SJSA1 (cell line): ENCODE measurements at places on chromosomes 5 and 9.

GRCh38 chr5:87394411-87395165, 18.1 kb downstream of the CCNH start:
- no peak for DNase-seq

DNA sequence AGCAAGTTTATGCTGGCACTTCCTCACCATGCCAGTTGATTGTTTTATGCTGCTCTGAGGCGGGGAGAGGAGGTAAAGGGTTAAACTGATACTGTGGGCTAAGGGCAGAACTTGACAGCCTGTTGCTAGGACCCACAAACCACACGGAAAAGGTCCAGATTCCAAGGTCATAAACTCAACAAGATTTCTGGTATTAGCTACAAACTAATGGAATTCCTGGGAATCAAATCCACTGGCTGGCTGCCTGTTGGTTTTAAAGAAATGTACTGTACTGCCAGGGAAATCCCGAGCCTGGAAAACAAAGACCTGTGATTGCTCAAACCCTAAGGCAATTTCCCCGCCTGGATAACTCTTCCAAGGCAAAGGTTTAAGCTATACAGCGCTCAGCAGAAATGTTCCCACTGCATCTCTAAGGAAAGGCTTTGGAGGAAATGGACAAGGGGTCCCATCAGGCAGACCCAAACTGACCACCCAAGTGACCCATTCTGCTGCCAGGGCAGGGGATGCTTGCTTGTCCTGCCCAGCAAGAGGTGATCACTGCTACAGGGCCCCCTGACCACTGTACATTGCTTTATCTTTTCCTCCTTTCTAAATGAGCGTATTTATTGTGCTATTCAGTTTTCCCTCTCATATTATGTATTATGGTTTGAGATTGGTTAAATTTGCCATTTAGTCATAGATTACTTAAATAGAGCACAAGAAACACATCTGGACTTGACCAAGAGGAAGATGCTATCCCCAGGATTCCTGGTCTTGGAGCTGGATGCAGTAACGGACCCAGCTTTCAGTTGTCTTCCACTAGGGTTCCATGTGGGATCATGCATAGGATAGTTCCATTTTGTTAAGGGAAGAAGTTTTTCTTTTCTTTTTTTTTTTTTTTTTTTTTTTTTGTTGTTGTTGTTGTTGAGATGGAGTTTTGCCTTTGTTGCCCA, 124.3 kb downstream of the SUSD1 start:
- DNase-seq, result peak; percentile 88

- no peak for DNase-seq
Measured at GRCh38 chr5:87103616-87104287, 163.9 kb upstream of the RASA1 start.

DNA sequence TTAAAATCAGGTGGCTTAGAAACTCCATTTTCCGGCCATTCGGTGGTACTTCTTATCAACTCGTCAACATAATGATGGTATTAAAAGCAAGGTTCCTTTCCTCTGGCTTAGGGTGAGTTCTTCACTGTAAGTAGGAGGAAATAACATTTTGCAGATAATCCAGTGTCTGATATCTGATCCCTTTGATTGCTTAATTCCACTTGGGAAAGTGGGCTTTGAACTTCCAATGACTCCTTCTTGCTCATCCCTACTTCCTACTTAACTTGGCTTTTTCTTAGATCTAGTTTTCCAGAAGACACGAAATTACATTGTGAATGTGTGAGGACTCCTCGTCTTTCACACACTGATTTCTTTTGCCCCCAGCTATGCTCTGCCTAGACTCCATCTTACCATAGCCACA, 31.5 kb downstream of the DDX31 start:
- DNase-seq, result no peak

DNA sequence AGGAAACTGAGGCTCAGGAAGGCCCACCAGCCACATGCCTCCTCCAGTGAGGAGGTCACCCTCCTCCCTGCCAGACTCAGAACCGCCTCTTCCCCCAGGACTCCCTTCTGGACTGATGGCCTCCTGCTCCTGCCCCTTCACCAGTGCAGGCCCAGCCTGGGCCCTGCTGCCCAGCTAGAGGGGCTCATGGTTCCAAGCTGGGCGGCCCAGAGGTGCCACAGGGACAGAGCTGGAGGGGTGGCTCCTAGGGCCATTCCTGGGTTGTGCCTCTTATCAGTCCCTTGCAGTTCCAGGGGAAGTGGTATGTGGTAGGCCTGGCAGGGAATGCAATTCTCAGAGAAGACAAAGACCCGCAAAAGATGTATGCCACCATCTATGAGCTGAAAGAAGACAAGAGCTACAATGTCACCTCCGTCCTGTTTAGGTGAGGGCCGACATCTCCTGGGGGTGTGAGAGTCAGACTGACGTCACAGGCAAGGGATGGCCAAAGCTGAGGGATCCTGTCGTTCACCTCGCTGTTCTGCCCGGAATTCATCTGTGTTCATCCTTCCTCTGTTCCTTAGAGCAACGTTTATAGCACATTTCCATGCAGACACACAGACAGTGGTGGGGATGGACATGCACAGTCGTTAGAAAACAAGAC, 819 bp downstream of the LCN2 start:
- no peak for DNase-seq

DNA sequence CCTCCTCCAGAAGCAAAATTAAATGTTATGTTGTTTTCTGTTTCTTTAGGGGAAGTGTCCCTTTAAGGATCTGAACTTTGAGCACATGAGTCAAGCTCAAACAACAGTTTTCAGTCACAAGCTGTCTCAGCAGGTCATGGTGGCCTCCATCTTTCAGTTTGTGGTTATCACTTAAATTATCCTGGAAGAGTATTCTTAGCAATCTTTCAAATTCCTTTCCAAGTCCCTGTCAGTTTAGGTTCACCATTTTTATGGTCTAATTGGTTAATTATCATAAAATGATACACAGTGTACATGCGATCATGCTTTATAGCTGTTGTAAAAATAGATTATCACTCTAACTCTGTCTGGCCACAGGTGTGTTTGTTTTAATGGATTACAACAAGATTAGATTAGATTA, 43.1 kb upstream of the SELENOP start:
- no peak for DNase-seq

DNA sequence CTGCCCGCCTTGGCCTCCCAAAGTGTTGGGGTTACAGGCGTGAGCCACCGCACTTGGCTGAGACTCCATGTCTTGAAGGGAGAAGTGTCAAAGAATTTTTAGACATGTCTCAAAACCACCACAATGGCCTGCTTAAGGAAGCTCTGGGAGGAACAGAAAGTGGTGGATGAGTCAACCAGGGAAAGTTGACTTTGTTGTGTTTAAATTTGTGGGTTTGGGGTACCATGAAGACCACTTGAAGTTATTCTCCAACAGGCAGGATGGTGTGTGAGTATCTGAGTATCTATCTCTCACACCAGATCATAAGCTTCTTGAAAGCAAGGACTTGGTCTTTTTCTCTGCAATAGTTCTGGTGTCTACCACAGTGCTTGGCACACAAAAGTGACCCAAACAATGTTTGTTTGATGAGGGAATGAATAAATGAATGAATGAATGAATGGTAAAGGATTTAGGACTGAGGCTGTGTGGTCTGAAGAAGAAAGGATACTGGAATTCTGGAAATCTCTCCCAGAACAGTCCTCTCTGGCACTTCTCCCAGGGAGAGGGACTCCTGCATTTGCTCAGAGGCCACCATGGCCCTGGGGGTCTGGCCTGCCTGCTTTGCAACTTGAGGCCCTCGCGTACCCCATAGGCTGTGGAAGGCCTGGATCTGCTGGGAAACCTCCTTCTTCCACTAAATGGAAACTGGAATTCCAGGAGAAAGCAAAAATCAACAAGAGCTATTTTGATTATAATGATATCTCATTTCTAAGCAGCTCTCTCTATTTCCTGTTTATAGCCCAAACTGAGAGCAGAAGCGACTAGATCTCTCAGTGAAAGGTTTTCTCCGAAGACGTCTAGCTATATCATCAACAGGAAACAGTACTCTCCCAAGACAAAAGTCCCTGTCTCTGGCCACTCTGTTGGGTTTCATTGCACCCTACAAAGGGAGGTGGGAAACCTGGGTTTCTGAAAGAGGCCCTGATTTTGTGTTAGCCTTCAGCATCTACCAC, 187.9 kb downstream of the PALM2AKAP2 start:
- no peak for DNase-seq

DNA sequence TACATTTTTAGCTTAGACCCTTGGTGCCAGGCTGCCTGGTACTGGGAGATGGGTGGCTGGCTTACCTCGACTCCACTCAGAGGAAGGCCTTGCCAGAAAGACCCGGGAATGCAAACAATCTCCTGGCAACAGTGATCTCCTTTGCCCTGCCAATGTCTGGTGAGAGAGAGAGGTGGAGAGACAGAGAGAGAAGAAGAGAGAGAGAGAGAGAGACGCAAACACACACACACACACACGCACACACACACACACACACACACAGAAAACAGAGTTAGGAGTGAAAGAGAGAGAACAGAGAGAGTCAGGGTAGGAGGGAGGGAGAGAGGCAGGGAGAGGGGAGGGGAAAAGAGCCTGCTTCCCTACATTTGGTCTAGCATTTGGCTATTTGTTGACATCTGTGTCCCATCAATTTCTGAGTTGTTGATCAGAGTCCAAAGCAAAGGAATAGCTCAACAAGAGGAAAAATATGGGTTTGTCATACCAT, 181.6 kb upstream of the MAP1B start:
- no peak for DNase-seq

DNA sequence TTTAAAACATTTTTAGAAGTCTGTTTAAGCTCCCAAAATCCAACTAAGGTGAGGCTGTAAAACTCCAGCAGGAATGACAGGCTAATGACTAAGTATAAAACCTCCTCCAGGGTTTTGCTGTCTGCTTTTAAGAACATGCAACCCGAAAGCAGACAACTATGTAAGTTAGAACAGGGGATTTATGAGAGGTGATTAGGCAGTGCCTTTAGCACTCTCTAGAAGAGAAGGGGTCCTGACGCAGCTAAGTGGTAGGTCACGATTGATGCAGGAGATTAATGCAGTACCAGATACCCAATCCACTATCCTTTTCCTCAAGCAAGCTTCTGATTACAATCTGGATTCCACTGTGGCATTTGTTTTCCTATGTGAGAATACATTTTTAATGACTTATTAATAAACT, 25.9 kb downstream of the HOMER1 start:
- no peak for DNase-seq

DNA sequence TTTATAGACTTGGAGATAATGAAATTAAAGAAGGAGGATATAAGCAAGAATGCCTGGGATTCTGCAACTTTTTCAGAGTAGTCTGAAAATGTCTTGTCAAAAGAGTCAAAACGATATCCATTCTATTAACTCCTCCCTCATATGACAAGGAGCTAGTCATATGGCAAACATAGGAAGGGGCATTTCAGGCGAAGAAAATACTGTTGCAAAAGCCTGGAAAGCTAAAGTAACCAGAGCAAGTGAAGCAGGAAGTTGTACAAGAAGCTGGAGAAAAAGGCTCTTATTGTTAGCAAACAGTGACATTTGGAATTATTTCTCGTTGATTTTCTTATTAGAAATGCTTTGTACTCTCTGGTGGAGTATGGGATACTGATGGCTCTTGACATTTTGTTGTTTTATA, 94.0 kb upstream of the PTPRD start:
- no peak for DNase-seq

DNA sequence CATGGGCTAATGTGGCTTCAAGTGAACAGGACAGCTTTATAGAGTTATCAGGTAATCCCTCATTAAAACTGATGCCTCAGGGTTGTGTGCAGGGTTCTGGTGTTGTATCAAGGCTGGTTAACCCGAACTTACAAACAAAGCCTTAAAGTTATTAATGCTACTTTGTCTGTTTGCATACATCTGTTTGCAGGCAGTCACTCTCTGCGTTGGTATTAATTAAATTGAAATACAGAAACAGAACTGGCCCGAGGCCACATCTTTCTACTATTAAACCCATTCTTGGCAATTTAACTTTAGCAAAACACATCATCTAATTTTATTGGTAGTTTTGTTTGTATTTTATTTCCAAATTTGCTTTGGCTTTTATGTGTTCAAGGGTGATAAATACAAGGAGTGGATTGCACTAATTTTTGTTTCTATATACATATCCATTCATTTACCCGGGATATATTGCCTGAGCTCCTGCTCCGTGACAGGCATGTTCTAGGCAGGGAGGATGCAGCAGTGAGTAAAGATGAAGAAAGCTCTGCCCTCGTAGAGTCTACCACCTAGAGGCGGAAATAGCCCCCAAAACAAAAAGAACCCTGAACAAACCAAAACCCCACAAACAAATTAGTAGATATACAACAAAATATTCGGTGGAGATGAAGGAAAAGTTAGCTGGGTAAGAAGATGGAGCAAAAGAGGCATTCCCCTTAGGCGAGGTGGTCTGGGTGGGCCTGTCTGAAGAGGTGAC, 164.2 kb downstream of the MACROH2A1 start:
- DNase-seq, result no peak

GRCh38 chr9:124214596-124215367, 43.0 kb upstream of the NEK6 start:
- no peak for DNase-seq

DNA sequence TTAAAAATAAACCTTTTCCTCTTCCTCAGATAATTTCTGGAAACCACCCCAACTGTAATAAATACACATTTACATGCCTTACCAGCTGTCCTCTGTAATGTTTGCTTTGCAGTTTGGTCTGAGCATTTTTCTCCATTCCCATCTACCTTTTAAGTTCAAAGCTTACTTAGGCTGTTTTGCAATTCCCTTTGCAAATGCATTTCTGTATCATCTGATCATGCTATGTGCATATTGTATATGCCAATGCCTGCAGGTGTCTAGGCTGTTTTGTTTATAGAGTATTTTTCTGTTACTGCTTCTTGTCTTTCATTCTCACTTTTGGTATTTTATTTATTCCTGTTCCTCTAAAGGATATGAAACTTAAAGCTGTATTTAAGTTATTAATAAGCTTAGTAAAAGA, 86.3 kb downstream of the SLC44A1 start:
- no peak for DNase-seq

- no peak for DNase-seq
Measured at GRCh38 chr5:8766448-8766847, 779.4 kb downstream of the SEMA5A start.

- DNase-seq, result no peak
Measured at GRCh38 chr9:112002131-112002846, 105.7 kb downstream of the UGCG start.

DNA sequence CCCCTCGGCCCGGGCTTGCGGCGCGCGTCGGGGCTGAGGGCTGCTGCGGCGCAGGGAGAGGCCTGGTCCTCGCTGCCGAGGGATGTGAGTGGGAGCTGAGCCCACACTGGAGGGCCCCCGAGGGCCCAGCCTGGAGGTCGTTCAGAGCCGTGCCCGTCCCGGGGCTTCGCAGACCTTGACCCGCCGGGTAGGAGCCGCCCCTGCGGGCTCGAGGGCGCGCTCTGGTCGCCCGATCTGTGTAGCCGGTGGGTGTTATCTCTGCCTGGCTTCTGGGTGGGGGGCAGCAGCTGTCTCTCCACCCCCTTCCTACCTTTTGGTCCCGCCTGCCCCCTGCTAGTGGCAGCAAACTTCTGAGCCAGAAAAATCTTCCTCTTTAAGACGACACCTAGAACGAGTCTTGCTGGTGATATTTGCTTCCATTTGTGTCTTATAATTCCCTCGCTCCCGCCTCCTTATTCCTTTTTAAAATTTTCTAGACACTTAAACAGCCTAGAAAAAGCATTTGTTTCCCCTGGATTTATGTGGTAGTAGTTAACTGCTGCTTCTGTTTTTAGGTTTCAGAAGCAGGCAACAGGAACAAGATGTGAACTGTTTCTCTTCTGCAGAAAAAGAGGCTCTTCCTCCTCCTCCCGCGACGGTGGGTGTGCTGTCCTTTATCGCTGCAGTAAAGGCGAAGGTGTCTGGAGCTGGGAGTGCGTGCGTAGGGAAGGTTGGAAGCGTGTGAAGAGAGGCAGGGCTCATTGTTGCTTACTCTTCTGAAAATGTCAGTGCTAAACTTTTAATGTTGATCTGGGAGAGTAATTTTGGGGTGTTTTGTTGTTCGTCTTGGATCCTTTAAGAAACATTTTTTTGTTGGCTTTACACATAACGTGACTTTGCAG, 554 bp downstream of the JAK2 start:
- peak; percentile 30 for DNase-seq
